Putamen (tissue), 1 donor: ENCODE measurements at places on chromosomes 11 and 22.
A peak's percentile ranks its signal among the peaks of the same experiment; 100 is the strongest.

- DNase-seq, result no peak
These were observed 48.2 kb upstream of the FTH1 start for GRCh38 chr11:62015615-62016014.

- no peak for DNase-seq
These were observed 39.8 kb upstream of the CDON start for GRCh38 chr11:126102436-126102981.

DNA sequence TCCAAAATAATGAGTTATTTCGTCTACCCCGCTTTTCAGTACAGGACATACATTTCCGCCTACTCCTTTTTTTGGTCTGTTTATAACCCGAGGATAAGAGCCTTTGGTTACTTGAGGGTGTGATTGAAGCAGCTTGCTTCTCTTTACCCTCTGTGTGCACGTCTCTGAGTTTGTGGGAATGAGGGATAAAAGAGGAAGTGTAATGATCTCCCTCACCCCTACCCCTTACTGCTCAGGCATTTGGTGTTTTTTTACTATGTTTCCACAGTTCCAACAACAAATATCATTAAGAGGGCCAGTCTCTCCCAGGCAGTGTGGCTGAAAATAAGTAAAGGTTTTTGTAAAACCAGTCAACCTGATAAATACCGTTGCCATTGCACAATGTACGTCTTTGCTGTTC lies 83.2 kb upstream of the GAL start:
- DNase-seq, result no peak

- DNase-seq, result no peak
These were observed 400.3 kb downstream of the MIAT start for GRCh38 chr22:27057717-27058116.

- DNase-seq, result no peak
These were observed 64.0 kb upstream of the FIBIN start for GRCh38 chr11:26929806-26930517.

GRCh38 chr11:19079643-19080440 lies 19.3 kb upstream of the MRGPRX2 start:
- peak; percentile 54 for DNase-seq

GRCh38 chr11:82680252-82680651 lies 53.4 kb downstream of the FAM181B start:
- no peak for DNase-seq
